ENCODE measurements at places on chromosomes 2 and 18.

- DNase-seq, result no peak
These were observed 33.5 kb downstream of the GALNT5 start for GRCh38 chr2:157291018-157291417.

- no peak for DNase-seq
These were observed 13.0 kb upstream of the FAHD2A start for GRCh38 chr2:95389245-95390119.

DNA sequence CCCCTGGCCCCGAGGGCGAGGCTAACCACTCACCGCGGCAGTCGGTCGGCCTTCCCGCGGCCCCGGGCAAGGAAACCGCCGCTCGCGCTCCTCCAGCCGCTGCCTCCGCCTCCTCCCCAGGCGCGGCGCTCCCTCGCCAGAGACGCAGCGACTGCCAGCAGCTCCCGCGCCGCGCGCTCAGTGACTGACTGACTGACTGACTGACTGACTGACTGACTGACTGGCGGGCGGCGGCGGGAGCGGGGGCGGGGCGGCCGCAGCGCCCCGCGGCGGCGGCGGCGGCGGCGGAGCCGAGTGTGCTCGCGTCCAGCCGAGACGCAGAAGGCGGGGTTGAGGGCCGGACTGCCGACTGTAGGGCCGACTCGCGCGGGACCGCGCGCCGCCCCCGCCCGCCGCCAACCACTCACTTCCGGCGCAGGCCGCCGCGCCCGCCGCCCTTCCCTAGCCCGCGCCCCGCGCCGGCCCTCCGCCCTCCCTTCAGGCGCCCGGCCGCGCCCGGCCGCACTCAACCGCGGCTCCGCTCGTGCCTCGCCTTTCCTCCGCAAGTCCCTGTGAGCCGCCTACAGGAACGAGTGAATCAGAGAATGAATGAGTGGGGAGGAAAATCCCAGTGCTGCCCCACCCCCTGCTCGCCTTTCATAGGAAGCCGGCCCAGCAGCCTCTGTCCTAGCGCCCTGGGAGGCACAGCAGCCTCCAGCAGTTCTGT, at the start of gene RAPH1:
TSS of gene RAPH1 (minus strand) at position 224 of the 706 bp plus-strand sequence. CDS start 39,948 bp downstream, outside the sequence.
- DNase-seq, result peak; percentile 14

DNA sequence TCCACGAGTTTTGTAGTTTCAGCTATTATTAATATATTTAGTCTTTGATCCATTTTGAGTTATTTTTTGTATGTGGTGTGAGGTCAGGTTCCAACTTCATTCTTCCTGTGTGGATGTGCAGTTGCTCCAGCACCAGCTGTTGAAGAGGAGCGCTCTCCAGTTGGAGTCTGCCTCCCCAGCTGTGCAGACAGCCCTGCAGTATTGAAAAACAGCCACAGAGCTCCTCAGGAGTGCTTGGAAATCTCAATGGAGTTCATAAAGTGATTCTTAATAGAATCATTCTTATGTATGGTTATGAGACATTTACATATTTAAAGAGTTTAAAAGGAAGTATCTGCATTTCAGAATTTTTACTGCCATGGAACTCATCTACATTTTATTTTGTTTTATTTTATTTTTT, 17.3 kb downstream of the DGKD start:
- no peak for DNase-seq

- DNase-seq, result no peak
These were observed 2.2 kb downstream of the EMILIN1 start for GRCh38 chr2:27080603-27080936.

DNA sequence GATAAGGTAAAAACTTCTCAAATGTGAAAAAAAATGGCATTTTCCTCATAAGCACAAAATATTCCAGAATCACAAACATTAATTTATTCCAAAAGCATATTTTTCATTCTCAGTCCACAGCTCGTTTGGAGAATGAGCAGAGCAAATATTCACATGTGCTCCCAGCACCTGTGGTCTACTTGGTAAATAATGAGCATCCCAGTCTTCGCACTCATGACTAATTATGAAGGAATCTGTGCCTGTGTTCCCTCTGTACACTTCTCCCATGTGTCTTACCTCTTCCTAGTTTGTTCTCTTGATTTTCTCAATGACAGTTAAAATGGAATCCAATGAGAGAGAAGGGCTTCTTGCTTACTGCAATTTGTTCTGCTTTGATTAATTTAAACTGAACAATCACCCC, 671.0 kb upstream of the SOX11 start:
- no peak for DNase-seq

GRCh38 chr2:10846110-10846861, 33.7 kb upstream of the PDIA6 start:
- no peak for DNase-seq

DNA sequence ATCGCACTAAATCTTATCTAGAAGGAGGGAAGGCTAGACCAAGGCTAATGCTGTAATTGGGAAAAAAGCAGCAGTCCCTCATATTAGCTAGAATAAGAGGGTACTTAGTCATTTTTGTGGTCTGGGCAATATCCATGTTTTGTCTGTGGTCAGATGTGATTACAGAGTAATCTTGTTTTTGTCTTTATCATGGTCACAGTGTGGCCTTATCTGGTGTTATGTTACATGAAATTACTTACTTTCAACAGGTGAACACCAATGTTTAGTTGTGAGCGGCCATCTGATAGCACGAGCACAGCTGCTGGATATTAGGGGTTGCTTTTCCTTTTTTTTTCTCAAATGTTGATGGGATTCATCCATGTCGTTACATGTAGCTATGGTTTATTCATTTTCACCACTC, 23.7 kb upstream of the PLEKHM3 start:
- DNase-seq, result no peak

DNA sequence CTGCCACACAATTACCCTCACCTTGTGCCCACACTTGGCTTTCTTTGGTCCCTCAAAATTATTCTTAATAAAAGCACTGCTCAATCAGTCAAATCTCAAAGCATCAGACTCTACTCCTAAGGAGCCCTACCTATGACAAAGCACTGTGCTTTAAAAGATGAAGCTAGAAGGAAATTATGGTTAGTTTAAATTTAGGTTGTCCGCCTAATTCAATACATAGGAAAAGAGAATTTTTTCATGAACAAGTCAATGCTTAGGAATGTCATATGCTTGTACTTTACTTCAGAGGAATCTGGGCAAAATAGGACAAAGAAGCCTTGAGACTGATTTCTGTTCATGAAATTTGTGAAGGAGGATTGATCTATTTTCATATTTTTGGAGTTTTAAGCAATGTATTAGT, 726.4 kb upstream of the CDH2 start:
- no peak for DNase-seq

DNA sequence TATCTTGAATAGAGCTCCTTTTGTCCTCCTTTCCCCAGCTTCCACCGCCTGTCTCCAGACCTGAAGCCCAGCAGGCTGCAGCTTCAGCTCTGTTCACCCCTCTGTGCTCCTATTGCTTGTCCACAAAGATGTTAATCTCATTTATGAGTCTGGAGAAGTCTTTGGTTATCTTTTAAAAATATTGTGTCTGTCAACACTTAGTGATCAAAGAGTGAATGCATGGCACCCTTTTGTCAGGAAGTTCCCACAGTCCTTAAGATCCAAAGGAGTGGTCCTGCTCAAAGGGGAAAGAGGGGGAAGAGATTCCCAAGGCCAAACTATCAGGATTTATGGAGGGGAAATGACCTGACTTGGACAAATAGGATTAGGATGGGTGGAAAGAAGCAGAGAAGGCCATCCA, 118.9 kb downstream of the ACAA2 start:
- DNase-seq, result no peak

- DNase-seq, result no peak
These were observed 44.2 kb upstream of the DYNC2LI1 start for GRCh38 chr2:43729491-43730174.

DNA sequence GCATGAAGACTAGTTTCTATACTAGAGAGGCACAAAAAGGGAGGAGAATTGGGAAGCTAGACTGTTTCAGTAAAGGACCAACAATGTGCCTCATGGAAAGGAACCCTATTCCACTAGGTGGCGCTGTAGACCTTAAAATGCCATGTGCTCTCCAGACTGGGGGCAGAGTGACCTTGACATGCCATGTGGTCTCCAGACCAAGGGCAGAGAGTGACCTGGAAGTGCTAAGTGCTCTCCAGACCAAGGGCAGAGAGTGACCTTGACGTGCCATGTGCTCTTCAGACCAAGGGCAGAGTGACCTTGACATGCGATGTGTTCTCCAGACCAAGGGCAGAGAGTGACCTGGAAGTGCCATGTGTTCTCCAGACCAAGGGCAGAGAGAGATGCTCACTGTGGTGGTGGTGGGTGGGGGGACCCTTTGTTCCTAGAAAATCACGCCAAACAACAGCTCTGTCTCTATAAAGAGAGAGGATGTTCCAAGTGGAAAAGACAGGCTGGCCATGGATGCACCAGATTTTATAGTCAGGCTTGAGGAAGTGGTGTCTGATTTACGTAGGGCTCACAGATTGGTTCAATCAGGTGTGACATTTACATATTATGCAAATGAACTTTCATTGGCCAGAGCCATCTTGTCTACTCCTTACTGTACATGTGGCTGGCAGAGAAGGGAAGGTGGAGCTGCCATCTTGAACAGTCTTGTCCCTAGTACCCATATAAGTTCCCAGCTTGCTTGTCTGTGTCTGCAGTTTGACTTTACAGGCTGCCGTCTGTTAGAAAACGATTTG, 344.0 kb upstream of the DDX18 start:
- DNase-seq, result no peak

DNA sequence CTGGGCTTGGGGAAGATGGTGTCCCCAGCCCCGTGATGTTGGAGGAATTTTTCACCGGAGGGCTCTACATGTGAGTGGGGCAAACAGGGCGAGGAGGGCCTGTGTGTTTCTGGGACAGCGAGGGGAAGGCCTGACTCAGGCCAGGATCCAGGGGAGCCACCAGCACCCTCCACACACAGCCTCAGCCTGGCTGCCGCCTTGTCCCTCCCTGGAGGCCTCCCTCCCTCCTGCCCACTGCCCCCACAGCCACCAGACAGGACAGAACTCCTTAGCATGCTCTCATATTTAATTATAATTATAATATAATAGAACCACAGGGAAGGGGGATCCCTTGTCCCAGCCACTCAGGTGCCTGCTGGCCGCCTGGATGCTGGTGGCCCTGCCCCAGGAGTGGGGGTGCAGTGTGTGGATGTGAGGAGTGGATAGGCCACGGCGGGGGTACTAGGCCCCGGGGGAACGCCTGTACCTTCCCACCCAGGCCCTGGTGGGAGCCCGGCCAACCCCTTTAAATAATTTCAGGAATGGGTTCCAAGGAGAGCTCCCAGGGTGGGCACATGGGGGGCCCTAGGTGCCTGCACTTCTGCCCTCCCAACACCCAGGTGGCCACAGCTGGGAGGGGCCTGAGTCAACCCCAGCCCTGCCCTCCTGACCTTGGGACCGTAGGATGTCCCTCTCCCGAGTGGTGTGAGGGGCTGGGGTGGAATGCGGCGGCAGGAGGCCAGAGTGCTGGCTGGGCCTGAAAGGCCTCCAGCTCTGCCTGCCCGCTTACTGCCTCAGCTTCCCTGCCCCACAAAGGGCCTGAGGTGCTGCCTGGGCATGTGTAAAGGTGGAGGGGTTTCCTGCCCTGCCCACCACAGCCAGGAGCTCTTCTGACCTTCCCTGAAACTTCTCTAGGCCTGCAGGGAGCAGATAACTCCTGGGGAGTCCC, 8.8 kb downstream of the PDCD1 start:
- DNase-seq, result no peak

DNA sequence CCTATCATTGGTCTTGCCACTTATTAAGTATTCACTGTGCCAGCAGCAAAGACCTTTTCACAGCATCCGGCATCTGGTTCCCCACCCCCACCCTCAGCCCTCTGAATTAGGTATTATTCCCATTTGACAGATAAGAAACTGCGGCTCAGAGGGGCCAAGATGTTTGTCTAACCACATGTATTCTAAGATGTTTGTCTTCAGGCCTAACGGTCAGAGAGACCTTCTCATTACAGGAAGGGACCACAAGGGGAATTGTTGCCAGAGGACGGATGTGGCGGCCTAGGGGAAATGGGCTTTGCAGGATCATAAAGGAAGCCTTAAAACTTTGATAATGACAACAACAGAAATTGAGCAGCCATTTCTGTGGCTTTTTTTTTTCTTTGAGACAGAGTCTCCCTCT, 16.6 kb downstream of the NPPC start:
- no peak for DNase-seq

GRCh38 chr2:127397568-127398238, 9.9 kb upstream of the MAP3K2 start:
- no peak for DNase-seq

GRCh38 chr2:105309147-105309545, 20.4 kb downstream of the TGFBRAP1 start:
- DNase-seq, result no peak

DNA sequence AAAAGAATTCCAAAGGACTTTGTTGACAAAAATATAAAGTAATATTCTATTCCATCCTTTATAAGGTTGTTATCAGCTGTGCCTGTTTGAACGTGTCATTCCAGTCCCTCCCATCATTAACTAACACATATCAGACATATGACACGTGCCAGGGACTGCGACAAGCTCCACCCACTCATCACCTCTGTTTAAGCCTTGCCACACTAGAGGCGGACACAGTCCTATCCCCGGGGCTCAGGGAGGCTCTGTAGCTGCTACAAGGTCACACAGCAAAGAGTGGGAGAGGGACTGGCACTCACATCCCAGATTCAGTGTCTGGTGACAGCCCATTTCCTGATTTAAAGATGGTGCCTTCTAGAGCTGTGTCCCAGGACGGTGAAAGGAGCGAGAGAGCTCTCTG, 30.0 kb downstream of the TBC1D8 start:
- DNase-seq, result no peak

GRCh38 chr2:12091201-12091806, 344.9 kb downstream of the LPIN1 start:
- no peak for DNase-seq

DNA sequence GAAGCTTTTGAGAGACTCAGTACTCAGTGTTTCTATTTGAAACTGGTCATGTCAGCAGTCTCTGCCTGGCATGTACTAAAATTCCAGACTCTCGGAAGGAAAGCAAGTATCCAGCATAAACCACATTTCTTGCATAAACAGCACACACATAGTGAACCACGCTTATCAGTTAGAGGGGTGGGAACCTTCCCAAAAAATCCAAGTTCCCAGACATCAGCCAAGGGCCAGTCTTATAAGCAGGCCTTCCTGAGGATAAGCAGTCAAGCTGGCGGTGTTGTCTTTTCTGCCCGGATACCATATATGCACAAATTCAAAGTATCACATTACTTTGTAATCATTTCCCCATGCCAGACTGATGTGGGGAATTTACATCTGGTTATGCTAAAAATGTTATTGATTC, 73.6 kb downstream of the ST6GAL2 start:
- no peak for DNase-seq

DNA sequence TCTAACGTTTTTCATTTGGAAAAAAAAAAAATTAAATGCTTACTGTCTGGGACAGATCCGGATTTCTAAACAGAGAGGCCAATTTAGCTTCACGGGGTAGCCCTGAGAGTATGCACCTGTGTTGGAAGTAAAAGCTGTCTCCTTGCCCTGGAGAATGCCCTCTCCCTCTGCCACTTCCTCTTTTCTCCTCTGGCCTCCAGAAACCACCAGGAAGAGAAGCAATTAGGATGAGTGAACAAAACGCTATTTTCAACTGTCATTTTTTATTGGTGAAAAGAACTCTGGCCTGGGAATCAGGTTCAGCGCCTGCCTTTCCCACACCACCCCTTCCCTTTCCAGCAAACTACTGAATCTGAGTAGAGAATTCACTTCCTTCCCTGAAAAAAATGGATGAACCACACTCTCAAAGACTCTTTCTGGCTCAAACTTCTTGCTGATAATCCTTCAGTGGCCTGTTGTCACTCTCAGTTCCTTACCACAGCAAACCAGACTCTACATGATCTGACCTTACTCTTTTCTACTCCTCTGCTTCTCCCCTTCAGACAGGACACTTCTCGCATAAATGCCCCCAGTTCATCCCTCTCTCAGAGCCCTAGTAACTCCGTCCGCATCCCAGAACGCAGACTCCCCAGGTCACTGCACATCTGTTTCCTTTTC, 29.8 kb downstream of the KLF7 start:
- DNase-seq, result no peak

- no peak for DNase-seq
These were observed 43.5 kb downstream of the IRS1 start for GRCh38 chr2:226756131-226756530.

Data from effector CD8-positive, alpha-beta T cell (primary cell).